SK-N-DZ (cell line): ENCODE measurements at places on chromosomes 5 and 9.

GRCh38 chr9:32663741-32664140 is 28.3 kb upstream of the TAF1L start:
- no peak for DNase-seq

GRCh38 chr9:136777359-136777758 is 13.0 kb upstream of the LCN15 start:
- no peak for DNase-seq

- DNase-seq, result no peak
Measured at GRCh38 chr9:116087751-116088194, 65.8 kb upstream of the PAPPA start.

DNA sequence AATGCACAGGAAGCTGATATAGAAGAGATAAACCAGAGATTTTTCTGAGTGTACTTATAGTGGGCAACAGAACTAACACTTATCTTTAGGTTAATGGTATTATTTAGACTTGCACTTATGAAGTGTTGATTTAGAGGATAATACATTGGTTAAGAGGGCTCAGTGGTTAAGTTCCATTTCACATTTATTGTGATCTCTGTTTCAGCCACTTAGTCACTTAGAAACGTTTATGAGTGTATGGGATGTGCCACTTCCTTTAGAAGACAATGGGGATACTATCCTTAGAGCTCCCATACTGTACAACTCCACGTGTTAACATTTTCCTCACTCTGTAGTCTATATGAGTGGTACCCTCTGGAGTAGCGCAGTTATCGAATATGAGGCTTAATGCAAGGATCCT is 57.5 kb downstream of the PIP5K1B start:
- DNase-seq, result no peak

DNA sequence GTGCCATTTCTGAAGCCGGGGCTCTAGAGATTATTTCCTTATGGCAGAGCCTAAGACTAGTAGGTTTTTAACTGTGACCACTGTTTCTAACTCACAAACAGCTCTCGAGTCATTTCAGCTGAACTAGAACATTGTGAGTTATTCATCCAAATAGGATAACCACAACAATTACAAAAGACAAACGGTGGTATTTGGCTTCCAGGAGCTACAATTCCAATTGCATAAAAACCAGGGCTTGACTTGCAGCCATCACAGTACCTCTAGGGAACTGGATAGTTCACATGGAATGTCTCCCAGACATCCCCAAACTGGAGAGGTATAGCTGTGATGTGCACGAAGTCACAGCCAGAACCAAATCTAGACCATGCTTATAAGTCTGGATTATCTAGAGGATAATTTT is 224.8 kb downstream of the FAM114A2 start:
- DNase-seq, result no peak

- DNase-seq, result peak; percentile 57
Measured at GRCh38 chr5:31186672-31187267, 6.7 kb upstream of the CDH6 start.

DNA sequence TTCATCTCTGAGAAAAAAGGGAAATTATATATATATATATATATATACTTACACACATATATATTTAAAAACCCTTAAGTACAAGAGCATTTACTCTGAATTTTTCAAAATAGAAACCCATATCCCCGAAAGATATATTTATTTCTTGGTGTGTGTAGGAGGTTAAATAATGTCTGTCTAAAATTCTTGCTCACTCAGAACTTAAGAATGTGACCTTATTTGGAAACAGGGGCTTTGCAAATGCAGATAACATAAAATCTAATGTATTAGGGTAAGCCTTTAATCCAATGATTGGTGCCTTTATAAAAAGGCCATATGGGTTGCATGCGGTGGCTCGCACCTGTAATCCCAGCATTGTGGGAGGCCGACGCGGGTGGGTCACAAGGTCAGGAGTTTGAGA is 517.3 kb upstream of the TLE4 start:
- DNase-seq, result no peak

- no peak for DNase-seq
Measured at GRCh38 chr5:39570403-39571027, 145.7 kb upstream of the DAB2 start.

GRCh38 chr5:173451031-173451430 is 122.8 kb upstream of the STC2 start:
- DNase-seq, result peak; percentile 19

DNA sequence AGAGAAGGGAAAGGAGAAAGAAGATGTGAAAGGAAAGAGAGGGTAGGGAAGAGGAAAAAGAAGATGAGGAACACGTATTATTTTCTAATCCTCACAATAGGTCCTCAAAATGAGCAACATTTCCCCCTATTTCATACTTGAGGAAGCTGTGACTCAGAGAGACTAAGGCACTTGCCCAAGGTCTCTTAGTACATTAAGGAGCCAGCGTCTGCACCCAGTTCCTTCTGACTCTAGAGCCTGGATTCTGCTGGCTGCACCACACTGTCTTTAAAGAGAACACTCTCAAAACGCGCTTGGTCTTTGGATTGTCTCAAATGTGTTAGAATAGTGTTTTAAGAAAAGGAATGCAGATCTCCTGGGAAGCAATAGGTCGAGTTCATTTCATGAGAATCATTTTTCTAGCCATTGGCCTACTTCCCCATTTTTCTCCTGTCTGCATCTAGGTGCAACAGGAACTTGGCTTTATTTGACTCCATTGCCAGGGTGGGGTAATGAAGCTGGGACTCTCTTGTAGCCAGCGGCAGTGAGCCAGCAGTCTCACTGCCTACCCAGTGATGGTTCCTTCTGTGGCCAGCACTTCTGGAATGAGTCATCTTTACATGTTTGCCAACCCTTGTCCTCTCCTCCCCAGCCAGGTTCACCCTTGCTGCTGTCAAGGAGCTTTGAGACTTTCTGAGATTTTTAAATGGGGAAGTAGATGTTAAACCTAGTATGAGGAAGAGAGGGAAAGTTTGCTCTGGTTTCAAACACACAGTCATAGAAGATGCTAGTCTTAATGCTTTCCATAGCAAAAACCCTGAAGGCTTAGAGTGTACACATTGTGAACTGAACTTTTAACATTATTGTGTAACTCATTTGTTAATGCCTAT is 82.7 kb downstream of the DOCK8 start:
- no peak for DNase-seq

GRCh38 chr9:120778758-120779157 is 14.5 kb downstream of the FBXW2 start:
- no peak for DNase-seq

DNA sequence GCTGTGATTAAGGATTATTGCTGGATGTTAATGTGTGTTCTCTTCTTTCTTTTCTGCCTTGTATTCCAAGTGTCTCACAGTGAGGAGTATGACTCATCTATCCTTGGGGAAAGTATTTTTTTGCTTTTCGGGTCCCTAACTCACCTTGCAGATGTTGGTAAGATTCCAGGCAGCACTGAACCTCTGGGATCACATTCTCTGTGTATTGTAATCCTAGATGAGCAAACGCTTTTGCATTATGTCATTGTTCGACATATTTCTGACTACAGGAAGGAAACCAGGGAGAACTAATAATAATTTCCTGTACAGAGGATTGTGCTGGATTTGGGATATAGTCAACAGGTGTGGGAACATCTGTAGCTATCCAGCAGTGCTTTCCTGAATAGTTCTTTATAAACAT is 246.1 kb upstream of the TUT7 start:
- DNase-seq, result no peak
